ENCODE measurements at places on chromosomes 3 and 15.
A peak's percentile ranks its signal among the peaks of the same experiment; 100 is the strongest.

GRCh38 chr3:188673646-188674186, 498.1 kb upstream of the TPRG1 start:
- DNase-seq = no peak

GRCh38 chr3:66270288-66270687, 49.5 kb downstream of the SLC25A26 start:
- DNase-seq = peak; percentile 55

- no peak for DNase-seq
These were observed 79.1 kb upstream of the FOXB1 start for GRCh38 chr15:59924812-59925522.

DNA sequence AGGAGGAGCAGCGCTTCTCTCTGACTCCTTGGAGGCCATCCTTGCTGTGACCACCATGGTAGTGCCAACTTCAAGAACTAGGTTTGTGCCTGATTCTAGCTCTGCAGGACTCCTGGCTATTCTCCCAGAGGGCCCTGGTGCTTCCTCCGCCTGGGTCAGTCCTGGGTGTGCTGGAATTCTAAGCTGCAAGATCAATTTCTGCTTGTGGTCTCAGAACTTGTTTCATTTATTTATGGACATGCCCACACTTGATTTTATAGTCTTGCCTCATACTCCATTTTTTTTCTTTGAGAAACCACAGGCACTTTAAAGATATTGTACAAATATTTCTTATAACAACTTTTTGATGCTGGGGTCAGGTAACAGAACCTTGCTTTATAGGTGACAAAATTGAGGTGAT, 87.6 kb downstream of the PDCD6IP start:
- no peak for DNase-seq

Data from muscle of back (tissue), 13 donors.